CD4-positive, alpha-beta T cell treated with Interleukin-17A for 4 hours (primary cell): ENCODE measurements at places on chromosomes 1 and 21.
A peak's percentile ranks its signal among the peaks of the same experiment; 100 is the strongest.

- DNase-seq = no peak
Measured at GRCh38 chr1:7856345-7856744, 3.5 kb upstream of the UTS2 start.

GRCh38 chr1:32335535-32335789 is 571 bp downstream of the MARCKSL1 start:
- no peak for DNase-seq

GRCh38 chr1:165883056-165883455 is 55.6 kb downstream of the UCK2 start:
- no peak for DNase-seq

DNA sequence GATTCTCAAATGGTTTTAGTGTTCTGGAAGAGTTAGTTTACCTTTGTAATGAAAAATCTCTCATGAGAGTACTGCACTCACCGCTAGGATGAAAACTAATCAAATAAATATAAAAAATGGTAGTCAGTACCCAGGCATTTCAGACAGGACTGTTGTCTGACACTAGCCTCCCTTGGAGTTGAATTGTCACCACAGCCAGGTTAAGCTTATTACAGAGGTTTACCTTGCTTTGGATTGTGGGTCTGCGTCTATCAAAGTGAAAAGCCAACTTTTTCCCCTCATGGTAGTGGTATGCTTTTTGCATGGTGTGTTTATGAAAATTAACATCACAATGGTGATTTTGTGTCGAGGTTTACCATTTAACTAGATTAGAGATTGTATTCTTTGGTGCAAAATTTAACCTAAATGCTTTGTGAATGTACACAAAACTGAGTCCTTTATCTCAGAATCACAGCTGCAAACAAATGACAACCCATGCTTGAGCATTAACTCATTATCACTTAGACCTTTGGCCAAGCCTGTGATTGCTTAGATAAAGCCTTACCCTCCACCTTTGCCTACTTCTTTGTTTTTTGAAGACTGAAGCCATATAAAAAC is 20.1 kb downstream of the RAP1A start:
- no peak for DNase-seq

DNA sequence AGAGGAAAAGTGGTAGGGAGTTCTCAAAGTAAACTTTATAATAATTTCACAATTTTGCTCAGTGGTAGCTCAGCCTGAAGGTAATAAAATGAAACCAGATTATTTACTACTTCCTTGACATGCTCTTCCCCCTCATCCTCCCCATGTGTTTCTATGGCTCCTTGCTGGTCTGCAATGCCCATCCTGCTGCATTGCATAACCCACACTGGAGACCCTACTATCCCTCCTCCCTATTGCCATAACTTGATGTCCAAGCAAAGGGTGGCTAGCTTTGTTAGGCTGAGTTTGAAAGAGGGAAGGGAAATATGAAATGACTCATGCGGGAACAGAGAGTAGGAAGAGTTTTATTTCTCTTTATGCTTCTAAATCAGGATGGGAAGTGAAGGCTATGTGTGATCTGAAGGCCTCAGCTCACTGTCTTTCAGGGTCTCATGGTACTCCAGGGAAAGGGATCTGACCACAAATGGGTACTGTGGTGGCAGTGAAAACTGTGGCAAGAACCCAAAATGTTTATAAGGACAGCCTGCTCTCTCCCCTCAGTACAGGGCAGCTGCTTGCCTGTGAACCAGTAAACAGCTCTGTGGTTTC is 36.4 kb upstream of the HSD17B7 start:
- DNase-seq = no peak

DNA sequence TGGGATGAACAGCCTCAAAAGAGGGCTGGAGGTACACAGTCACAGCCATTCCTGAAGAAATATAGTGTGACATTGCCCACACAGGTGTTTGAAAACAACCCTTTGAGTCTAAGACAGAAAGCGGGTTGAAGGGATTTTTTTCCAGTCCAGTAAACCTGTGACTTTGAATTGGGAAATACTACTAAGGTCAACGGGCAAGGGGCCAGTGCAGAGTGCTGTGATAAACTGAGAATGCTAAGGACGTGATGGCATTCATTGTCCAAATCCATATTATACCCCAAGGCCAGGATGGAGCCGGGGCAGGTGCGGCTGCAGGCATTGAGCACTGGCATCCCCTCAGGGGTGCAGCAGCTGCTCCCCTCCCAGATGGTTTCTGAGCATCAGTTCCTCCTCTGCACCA is 36.6 kb downstream of the KIAA0040 start:
- no peak for DNase-seq

GRCh38 chr1:229110986-229111385 is 159.9 kb upstream of the RAB4A start:
- no peak for DNase-seq

GRCh38 chr1:7171168-7171567 is 385.9 kb downstream of the CAMTA1 start:
- DNase-seq = no peak

DNA sequence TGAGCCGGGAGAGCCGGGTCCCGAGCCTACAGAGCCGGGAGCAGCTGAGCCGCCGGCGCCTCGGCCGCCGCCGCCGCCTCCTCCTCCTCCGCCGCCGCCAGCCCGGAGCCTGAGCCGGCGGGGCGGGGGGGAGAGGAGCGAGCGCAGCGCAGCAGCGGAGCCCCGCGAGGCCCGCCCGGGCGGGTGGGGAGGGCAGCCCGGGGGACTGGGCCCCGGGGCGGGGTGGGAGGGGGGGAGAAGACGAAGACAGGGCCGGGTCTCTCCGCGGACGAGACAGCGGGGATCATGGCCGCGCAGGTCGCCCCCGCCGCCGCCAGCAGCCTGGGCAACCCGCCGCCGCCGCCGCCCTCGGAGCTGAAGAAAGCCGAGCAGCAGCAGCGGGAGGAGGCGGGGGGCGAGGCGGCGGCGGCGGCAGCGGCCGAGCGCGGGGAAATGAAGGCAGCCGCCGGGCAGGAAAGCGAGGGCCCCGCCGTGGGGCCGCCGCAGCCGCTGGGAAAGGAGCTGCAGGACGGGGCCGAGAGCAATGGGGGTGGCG is 371 bp downstream of the ARID1A start:
- DNase-seq = no peak

GRCh38 chr1:169513208-169513607 is 27.5 kb upstream of the SLC19A2 start:
- no peak for DNase-seq

DNA sequence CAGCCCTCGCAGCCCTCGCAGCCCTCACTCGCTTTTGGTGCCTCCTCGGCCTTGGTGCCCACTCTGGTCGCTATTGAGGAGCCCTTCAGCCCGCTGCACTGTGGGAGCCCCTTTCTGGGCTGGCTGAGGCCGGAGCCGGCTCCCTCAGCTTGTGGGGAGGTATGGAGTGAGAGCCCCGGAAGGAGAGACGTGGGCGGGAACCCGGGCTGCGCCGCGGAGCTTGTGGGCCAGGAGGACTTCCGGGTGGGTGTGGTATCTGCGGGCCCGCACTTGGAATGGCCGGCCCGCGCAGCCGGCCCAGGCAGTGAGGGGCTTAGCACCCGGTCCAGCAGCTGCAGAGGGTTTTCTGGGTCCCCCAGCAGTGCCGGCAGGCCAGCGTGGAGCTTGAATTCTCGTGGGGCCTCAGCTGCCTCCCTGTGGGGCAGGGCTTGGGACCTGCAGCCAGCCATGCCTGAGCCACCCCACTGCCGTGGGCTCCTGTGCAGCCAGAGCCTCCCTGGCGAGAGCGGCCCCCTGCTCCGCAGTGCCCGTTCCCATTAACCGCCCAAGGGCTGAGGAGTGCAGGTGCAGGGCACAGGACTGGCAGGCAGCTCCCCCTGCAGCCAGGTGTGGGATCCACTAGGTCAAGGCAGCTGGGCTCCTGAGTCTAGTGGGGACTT is 9.9 kb upstream of the CFHR2 start:
- no peak for DNase-seq

DNA sequence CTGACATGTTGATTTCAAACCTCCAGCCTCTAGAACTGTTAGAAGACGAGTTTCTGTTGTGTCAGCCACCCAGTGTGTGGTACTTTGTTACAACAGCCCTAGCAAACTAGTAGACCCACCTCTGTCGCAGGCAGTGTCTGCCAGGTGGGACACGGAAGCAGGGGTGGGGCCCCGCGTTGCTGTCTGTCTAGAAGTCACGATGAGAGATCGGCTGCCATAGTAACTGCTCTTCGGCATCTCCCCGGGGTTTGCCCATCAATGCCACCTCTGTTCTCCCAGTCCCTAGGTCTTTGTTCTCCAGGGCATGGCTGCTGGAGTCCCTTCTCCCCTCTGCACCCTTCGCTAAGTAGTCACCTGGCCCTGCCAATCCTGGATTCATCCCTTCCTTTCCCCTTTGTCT is 15.2 kb upstream of the CLSTN1 start:
- no peak for DNase-seq

- DNase-seq = peak; percentile 68
Measured at GRCh38 chr1:6490181-6491080, 1.0 kb downstream of the PLEKHG5 start.

DNA sequence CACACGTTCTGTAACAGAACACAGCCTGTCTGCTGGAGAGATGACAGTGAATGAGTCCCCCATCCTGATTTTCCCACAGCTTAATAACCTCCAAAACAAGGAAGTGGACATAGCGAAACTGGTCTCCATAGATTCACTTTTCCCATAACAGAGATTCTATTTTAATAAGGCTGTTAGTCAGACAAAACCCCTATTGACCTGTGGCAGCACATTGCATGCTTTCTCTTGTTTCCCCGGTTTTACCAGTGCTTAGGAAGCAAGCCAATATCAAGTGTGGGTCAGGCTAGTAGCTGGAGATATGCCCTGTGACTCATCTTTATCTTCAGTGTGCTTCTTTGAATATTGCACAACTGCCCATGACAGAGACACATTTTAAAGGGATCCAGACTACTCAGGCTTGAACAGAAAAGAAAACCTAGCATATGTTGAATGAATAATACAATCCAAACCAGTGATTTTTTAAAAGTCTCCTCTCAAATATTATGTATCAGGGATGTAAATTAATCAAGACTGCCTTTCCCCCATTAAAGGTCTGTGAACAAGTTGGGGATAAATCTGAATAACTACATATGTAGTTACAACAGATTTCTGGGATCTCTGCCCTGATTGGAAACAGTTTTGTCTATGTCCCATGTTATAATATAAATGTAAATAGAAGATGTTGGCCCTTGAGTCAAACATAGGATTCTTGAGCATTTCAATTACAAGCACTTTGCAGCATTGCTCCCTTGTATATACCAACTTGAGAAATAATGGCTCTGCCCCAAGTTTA is 11.9 kb upstream of the CLDN8 start:
- no peak for DNase-seq

DNA sequence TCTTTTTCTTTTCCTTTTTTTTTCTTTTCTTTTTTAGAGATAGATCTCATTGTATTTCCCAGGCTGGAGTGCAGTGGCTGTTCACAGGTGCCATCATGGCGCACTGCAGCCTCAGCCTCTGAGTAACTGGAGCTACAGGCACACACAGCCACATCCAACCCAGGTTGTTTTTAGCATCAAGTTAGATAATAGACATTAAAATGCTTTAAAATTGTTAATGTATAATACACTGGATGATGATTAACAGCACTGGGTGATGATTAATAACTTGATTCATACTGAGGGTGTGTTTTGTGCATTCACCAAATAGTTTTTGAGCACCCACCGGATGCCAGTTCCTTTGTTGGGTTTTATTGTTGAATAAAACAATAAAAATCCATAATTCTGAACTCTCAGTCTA is 75.2 kb downstream of the BEND5 start:
- DNase-seq = no peak

- no peak for DNase-seq
Measured at GRCh38 chr1:245978915-245979314, 528.2 kb downstream of the SMYD3 start.

GRCh38 chr1:19042675-19043578 is 86.5 kb upstream of the IFFO2 start:
- DNase-seq = no peak

DNA sequence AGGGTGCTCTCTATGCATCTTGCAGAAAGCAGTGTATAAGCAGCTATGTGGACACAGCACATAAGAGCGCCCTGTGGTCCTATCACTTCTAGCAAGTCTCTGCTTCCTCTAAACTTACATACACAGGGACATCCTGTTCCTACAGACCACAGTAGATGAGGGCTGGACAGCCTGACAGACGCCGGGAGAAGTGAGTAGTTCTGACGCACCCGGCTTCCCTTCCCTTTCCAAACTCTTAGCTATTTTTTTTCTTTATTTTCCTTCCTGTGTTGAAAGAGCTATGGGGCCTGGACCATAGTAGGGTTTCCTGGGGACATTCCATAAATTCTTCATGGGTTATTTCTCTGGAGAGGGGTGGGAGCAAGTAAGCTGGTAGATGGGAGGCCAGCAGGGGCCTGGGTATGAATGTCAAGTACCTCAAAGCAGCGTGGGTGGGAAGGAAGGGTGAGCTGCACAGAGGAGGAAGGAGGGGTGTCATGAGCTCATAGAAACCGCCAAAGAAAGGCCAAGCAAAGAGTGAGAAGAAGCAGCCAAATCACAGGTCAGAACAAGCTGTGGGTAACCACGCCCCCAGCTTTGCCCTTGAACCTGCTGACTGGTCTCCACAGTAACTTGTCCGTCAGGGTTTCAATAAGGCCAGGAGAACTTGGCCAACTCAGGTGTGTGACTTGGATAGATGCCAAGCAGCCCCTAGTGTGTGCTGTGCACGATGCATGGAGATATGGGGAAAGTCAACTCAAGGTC is 36.6 kb downstream of the PLXNA2 start:
- no peak for DNase-seq

DNA sequence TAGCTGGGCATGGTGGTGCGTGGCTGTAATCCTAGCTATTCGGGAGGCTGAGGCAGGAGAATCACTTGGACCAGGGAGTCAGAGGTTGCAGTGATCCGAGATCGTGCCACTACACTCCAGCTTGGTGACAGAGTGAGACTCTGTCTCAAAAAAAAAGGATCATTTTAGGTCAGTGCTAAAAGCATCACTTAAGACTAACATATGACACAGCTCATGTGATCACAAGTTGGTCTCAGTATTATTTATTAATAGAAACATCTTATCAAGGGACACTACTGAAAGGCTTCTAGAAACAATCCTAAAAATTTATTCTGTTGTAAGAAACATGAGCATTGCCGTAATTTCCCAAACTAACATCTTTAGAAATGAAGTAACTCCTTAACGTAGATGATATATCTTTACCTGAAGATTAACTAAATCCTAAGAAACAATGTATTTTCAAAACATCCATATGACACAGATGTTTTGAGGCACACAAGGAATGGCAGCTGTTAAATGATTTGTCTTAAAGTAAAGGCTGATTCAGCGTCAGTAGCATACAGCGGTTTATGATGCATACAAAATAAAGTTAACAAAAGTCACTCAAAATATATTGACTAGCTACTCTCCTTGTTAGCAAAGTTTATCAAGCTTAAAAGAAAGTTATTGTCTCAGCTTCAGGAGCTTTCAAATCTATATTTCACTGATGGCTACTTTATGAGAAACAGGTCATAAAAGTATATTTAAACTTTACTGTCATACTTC is 2.6 kb downstream of the NIBAN1 start:
- DNase-seq = no peak
